ENCODE measurements at places on chromosomes 1 and 21.

GRCh38 chr1:53116307-53116810, 26.1 kb downstream of the SLC1A7 start:
- DNase-seq = peak; percentile 58

DNA sequence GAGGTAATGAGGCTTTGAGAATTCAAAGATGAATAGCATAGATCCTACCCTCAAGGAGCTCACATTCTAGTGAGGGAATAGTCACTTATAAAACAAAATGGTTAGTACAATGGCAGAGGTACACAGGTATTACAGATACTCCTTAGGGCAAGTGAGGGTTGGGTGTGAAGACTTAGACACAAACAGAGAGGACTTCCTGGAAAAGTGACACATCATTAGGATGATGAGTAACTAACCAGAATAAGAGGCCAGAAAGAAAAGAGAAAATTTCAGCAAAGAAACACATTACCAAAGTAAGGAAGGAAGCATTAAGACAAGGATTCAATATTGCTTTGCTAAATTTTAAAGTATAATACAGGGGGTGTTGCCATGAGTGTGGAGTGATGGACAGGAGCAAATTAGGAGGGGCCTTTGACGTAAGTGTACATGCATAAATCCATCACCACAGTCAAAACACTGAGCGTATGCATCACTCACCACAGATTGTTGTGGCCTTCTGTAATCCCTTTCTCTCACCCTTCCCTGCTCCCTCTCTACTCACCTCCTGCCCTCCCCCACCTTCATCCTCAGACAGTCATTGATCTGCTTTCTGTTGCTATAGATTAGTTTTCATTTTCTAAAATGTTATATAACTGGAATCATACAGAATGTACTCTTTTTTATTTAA, 7.9 kb downstream of the CD53 start:
- DNase-seq = no peak

- no peak for DNase-seq
Measured at GRCh38 chr1:100344774-100345173, 7.5 kb upstream of the CDC14A start.

- no peak for DNase-seq
Measured at GRCh38 chr1:188343914-188344313, 1515.2 kb downstream of the PLA2G4A start.

DNA sequence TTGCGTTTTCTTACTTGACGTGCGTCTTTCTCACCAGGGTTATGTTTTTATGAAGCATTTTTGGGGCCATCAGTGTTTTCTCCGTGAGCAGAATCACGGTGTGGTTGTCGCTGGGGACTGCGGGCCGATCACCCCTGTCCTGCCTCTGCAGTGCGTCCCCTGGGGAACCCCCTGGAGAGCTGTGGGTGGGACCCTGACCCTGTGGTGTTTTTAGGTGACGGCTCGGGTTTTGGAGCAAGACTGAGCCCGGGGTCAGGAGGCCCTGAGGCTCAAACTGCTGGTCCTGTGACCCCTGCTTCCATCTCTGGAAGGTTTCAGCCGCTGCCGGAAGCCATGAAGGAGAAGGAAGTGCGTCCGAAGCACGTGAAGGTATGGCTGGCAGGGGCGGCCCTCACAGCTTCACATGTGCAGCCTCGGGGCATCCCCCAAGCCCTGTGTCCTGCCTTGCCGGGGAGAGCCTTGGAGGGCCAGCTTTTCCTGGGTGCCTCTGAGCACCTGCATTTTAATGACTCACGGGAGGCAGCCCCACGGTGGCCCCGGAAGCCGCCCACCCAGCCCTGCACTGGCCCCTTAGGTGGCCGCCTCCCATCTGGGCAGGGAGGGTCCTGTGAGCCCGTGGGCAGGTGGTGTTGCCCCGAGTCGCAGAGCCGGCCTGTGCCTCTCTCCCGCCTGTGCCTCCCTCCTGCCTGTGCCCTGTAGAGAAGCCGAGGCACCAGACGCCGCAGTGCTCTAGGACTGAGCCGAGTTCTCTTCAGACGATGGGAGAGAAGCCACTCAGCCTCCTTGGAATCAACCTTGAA, 36.7 kb upstream of the DIP2A start:
- DNase-seq = no peak

GRCh38 chr1:223711747-223712193, 569 bp upstream of the CAPN2 start:
- DNase-seq = peak; percentile 17

- DNase-seq = no peak
Measured at GRCh38 chr21:26154753-26155152, 15.8 kb downstream of the APP start.

DNA sequence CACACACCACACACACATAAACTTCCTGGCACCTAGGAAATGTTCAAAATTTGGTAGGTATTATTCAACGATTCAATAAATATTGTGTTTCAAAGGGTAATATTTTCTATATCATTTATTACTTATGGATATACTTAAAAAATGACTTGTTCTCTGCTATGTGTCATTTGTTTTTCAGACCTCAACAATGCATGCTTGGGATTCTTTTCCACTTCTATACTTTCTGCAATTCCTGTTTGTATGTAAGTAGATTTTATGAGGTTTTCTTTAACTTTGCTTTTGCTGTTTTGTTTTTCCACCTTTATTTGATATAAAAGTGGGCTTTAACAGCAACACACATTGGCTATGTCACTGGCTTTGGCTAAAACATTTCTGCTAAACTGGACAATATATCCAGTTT, 3.5 kb downstream of the CEP170 start:
- DNase-seq = no peak

DNA sequence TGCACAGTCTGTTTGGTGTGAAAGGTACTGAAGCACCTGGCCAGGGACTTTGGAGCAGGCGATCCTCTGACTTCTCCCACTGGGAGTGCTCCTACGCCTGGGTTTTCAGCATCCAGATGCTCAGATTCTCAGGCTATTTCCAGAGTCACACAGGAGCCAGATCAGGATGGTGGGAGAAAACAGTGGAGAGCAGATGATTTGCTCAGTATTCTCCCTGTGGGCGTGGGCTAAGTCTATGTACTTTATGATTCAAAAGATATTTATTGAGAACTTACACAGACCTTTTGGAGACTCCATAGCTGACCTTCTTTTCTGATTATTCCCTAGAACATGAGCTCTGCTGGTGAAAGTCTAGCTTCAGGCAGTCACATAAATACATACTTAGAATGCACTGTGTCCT, 134.6 kb downstream of the TENT5C start:
- no peak for DNase-seq

- no peak for DNase-seq
Measured at GRCh38 chr1:187079330-187079729, 250.6 kb downstream of the PLA2G4A start.

DNA sequence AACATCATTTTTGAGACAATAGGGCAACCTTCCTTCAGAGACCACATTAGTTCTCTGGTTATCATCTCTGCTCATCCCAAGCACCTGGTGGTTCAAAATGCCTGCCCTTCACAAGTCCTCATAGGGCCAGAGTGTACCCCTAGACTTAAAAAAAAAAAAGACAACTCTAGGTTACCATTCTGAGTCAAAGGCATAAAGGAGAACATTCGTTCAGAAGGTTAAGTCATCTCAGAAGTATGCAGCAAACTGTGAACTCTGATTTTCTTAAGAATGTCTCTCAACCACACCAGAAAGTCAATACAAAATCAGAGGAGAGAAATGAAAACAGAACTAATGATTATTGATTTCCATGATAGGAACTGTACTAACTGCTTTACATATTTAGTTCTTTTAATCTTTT, 9.2 kb upstream of the BEND5 start:
- DNase-seq = no peak

DNA sequence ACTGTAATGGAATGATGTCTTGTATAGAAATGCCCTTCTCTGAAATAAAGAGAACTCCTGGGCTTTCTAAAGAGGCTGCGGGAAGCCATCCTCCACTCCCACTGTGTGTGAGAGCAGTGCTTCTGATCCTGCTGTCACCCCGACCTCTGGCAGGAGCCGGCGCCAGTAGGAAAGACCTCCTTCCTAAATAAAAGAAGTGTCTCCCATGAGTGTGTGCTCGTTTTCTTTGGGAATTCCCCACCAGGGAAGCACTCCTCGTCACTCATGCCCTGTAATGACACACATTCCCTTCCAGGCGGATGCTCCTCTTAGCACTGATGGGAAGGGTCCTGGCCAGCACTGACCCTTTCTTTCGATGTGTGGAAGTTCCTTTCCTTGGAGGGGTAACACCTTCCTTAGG, 20.1 kb downstream of the AGT start:
- DNase-seq = no peak

GRCh38 chr1:31111290-31111951, 45.9 kb upstream of the PUM1 start:
- DNase-seq = no peak

- no peak for DNase-seq
Measured at GRCh38 chr1:46131093-46131492, 1.3 kb downstream of the PIK3R3 start.
